ENCODE measurements at places on chromosomes 7 and 10.
A peak's percentile ranks its signal among the peaks of the same experiment; 100 is the strongest.

GRCh38 chr10:62826273-62826672 is 10.1 kb upstream of the EGR2 start:
- no peak for DNase-seq

DNA sequence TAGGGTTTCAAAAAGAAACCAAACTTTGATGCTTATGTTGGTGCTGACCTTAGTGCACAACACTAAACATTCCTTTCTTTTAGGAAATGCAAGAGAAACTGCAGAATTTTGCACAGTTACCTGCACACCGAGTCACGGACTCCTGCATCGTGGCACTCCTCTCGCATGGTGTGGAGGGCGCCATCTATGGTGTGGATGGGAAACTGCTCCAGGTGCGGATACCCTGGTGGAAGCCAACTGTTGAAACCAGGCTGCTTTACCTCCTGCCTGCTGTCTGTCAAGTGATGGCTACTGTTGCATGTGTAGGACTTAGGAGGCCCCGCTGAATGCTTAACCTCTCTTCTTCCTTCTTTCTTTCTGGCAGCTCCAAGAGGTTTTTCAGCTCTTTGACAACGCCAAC is 11.7 kb downstream of the CASP2 start:
- peak; percentile 44 for DNase-seq

DNA sequence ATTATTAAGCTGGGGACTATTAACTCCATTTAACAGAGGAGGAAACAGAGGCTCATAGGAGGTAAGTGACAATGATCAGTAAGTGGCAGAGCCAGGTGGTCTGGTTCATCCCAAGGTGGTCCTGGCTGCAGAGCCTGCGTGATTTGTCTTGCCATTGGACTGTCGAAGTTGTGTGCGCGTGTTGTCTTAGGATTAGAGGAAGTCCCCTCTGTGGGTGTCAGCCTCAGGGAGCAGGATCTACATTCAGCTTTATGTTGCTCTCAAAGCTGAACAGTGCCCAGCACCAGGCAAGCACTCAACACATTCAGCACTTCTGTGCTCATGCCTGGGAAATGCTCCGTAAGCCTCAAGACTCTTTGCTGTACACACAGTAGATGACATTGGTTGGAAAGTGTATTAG is 139.5 kb downstream of the HERPUD2 start:
- peak; percentile 36 for DNase-seq

DNA sequence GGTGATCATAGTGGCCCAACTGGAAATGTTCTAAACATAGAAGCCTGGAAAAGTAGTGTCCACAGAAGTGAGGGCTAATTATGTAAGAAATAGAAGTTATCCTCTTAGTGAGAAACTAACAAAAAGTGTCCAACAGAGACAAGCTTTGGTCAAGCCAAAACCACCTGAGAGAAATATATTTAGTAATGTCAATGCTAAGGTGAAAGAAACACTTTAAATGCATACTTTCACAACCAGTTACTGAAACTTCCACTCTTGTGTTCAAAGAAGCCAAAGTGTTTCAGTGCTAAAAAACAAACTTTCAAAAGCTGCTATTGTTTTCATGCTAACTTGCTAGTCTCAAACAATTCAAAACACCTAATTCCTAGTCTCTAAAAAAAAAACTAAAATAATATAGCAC is 18.1 kb downstream of the RAB11FIP2 start:
- no peak for DNase-seq

GRCh38 chr7:56105508-56105907 is 768 bp downstream of the CHCHD2 start:
- peak; percentile 86 for DNase-seq

DNA sequence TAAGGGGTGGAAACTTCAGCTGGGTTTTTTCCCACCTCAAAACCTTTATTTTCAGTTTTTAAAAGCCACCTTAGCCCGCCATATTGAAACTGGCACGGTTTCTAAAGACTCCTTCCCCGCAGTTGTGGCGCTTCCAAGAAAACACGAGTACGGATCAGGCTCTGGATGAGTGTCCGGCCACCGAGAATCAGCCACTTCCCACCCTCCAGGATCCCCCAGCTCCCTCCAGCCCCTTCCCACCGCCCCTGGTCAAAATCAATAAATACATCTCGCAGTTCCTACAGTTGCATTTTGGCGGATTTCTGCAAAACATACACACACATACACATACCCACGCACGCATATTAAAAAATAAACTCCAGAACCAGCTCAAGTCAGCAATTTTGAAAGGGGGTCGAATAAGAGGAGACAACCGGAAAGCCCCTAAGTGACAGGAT is 1.1 kb downstream of the SFMBT2 start:
- no peak for DNase-seq

GRCh38 chr10:13997650-13998049 is 333.1 kb downstream of the FRMD4A start:
- DNase-seq = no peak

GRCh38 chr7:133155146-133155545 is 73.3 kb upstream of the CHCHD3 start:
- DNase-seq = no peak

DNA sequence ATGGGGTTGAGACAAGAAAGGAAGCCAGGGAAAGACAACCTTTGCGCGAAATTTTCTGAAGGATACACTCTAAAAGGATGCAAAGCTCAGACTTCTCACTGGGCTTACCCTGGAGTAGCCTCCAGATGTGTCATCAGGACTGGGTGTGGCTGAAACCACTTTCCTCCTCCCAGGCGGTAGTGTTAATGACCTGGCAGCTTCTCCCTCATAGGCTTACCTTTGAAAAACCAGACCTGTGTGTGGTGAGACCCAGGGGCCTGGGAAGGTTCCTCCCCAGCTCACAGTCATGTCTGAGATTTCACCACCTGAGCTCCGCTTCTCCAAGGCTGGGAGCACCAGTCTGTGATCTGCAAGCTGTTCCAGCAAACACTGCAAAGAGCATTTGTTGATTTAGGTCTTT is 93.7 kb downstream of the EPC1 start:
- peak; percentile 96 for DNase-seq

DNA sequence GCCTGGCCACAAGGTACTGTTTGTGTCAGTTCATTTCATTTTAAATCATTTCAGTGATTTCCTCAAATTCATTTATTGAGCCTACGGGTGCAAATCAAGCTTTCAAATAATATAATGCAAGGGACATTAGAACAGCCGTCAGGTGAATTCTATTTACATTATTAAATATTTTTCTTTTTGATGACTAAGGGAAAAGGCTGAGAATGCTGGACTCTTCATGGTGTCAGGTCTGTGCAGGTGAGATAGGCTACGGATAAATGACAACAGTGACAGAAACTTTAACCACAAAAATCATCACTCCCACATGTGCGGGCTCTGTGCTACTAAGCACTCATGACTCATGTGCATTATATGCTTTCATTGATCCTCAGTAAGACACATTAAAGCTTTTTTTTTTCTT is 149.2 kb upstream of the ZNF716 start:
- no peak for DNase-seq

DNA sequence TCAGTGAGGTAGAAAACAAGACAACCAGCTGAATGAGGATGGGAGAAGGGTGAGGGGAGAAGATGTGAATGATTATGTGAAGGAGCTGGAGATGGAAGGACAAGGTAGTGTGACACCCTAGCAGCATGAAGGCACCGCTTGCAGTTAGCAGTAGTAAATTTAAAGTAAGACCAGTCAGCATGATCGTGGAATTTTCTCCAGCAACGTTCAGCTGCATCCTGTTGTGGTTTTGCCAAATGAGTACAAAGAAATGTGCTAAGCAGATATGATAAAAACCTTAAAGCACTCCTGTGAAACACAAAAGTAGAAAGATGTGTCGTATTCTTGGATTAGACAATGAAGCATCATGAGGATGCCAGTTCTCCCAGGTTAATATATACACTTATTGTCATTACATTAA is 34.1 kb upstream of the IFRD1 start:
- no peak for DNase-seq
